ENCODE measurements at places on chromosomes 5 and 9. TPM values are rescaled to one million over a fixed set of nuclear protein-coding genes. Genes with fewer than 3 reads are reported as not detected.

Gene CDKN2B
- 3.9 TPM for total RNA-seq

Gene CMYA5
- total RNA-seq, result 1,199 TPM

Gene FBP2
- not detected for total RNA-seq

Gene CAVIN4
- 41.2 TPM for total RNA-seq

Gene FBP1
- 3.6 TPM for total RNA-seq

Gene C5orf58
- total RNA-seq, result not detected

Gene UGT3A1
- total RNA-seq, result not detected

Gene CCL28
- 0.30 TPM for total RNA-seq

Gene ADAMTS19
- 0.44 TPM for total RNA-seq

Gene ANKRD18B
- 0.11 TPM for total RNA-seq

Gene IL3
- not detected for total RNA-seq

Gene ACSL6
- total RNA-seq, result 0.71 TPM

Gene ISOC1
- 45.9 TPM for total RNA-seq

Gene SHOC1
- total RNA-seq, result not detected

Gene DMGDH
- total RNA-seq, result 1.3 TPM

Gene XPA
- total RNA-seq, result 6.9 TPM

Gene NPR3
- total RNA-seq, result 22.0 TPM

Gene C9orf152
- total RNA-seq, result not detected

Gene SLC46A2
- total RNA-seq, result not detected

Gene SLC28A3
- 0.33 TPM for total RNA-seq

Gene SYNPO
- total RNA-seq, result 413 TPM

Gene ANKRD18A
- 1.3 TPM for total RNA-seq

Gene DOCK2
- 5.4 TPM for total RNA-seq

Gene PPP2R2B
- 1.6 TPM for total RNA-seq

Gene ADAMTSL1
- 3.8 TPM for total RNA-seq

Gene HRH2
- 8.0 TPM for total RNA-seq

Gene HAUS6
- 4.8 TPM for total RNA-seq

Gene CCIN
- not detected for total RNA-seq

Gene SH3PXD2B
- 13.9 TPM for total RNA-seq

Gene TOR4A
- 16.8 TPM for total RNA-seq

Gene ZFP2
- 2.0 TPM for total RNA-seq

Gene CKMT2
- total RNA-seq, result 909 TPM

Gene FST
- 0.70 TPM for total RNA-seq

Gene SPATA31C1
- not detected for total RNA-seq

Gene PCDH12
- 7.6 TPM for total RNA-seq

Gene RNF130
- 51.3 TPM for total RNA-seq

Gene NRARP
- total RNA-seq, result 5.6 TPM

Gene STK32A
- total RNA-seq, result 0.22 TPM

Gene FOXI1
- total RNA-seq, result not detected

Gene ORM2
- not detected for total RNA-seq
